ENCODE measurements at places on chromosomes 2 and 18. TPM values are rescaled to one million over a fixed set of nuclear protein-coding genes. Genes with fewer than 3 reads are reported as not detected.

GRCh38 chr2:240645801-240646175 lies 20.5 kb downstream of the GPR35 start:
- DNase-seq, result peak; percentile 53

The DCDC2C gene
- total RNA-seq, result not detected

GRCh38 chr2:230128623-230129342 lies 60.1 kb upstream of the SLC16A14 start:
- DNase-seq, result no peak

DNA sequence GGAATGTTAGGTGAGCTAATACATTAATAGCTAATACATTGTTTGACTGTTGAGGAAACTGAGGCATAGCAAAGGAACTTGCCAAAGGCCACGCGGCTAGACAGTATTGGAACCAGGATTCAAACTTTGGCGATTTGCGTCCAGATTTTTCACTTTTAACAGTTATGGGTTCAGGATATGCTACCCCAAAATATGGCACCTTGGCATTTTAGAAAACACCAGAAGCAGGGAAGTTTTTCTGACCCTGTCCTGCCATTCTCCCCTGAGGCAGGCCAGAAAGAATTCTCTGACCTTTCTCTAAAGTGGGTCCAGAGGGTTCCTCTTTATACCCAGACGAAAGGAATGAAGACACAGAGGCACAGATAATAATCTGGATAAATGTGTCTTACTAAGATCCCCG lies 166.9 kb downstream of the MYCN start:
- no peak for DNase-seq

DNA sequence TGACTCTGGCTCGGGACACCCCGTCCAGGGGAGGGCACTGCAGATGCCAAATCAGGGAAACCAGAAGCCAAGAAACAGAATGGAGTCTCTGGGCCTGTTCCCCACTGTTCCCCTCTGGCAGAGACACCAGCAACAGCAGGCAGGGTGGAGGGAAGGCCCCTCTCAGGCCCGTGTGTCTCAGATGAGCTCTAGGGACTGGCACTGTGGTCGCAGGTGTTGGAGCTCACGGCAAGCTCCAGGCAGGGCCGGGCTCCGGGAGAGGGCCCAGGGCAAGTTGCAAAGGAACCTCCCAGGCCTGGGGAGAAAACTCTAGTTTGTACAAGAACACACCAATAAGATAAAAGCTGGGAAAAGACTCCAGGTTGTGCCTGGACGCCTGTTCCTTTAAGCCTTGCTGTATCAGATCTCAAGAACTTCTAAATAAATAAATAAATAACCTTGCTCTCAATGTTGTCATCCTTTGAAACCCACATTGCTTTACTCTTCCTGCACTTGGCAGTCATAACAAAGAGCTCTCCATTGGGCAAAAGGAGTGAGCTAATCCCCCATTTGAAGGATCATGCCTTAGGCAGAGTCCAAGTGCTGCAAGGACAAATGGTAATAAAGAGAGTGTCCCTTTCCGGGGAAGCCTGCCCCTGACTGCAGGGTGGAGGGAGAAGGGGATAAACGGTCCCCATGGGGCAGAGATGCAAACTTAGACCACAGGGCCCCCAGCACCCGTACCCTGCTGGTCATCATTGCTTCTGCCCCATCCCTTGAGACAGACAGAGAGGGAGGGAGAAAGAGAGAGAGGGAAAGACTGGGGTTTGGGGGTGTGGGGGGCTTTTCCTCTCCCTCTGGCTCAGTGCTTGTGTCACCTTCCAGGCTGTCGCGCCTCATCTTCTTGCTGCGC lies 33.3 kb downstream of the CNGA3 start:
- peak; percentile 70 for DNase-seq

DNA sequence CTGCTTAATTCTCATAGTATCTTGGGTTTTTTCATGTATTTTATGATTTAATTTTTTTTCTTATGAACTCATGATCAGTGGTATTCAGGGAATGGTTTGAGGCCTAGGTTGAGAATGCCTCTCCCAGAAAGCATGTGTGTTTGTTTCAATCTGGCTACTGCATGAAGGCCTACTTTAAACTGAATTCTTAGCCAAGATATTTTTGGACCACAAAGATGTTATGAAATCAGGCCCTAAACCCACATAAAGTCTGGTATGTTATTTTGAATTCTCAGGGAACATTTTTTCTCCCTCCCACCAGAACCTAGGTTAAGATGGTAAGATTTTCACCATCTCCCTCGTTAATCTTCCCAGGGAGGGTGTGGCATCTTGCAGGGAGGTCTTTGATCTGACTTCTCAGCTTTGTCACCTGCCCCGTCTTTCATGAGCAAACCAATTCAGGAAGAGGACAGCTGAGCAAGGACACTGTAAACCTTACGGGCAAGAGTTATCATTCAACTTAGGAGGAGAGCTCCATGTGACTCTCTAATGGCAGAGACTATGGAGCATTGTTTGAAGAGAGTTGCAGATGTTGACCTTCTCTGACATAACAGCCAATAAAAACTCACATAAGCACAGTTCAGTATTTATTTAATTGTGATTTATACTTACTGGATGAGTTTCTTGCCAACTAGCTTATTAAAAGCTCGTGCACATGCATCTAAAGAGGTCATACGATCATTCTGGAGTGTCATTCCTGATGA lies 21.3 kb upstream of the ACKR3 start:
- no peak for DNase-seq

DNA sequence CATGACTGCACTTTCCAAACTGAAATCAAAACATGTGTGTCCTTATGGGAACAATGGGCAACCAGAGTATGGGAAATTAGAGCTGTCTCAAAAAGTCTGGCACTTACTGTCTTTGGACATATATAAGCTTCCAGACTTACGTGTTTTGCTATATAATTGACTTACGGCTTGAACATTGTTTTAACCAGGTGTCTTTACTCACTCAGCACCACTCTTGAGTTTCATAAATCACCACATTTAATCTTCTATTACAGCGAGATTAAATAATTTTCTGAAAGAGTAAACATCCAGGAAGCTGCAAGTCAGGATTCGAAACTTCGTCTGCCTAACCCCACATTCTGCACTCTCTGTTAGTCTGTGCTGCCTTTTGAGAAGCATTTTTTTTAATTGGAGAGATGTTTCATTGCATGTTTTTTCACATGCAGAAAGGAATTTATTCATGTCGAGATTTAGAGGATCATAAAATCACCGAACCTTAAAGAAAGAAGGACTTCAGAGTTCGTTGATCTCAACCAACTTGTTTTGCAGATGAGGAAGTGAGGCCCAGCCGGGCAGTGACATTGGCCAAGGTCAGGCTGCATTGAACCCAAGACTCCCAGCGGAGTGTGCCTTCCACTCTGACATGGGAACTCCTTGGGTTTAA lies 137.3 kb downstream of the SETBP1 start:
- no peak for DNase-seq

GRCh38 chr2:169746240-169746639 lies 12.6 kb downstream of the KLHL23 start:
- DNase-seq, result no peak

DNA sequence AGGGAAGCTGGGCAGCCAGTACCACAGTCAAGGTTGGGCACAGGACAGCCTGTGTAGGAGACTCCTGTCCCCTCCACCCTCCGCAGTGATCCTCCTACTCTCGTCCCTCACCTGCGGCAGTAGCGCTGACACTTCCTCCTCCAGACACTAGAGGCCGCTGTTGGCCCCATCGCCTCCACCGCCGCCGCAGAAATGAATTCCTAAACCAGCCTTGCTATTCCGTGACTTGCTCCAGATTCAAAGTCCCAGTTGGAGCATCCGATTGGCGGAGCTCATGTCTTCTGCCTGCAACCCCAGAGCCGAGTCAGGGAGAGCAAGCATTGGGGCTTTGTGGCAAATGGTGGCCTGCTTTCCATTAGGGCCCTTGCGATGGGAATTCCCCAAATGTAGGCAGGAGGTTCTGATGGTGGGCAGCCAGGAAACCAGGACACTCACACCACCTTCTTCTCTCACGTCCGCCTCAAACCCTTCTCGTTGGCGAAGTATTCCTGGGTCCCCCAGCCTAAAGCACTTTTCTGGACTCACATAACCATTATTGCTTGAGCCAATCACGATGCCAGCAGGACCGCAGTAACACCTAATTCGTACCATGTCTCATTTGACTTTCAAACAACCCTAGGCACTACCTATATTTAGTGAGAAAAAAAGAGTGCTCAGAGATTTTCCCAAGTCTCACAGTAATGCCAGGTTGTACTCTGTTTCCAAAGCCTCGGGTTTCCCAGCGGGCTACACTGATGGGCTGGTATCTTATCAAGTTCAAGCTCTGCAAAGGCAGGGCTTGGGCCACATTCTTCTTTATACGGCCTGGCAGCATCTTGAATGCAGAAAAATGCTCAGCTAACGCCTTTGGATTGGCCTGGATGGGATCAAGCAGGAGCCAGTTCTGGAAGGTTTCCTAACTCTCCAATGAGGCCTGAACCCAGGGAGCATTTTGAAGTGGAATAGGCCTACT lies 1.2 kb upstream of the DNAJB2 start:
- DNase-seq, result peak; percentile 97

DNA sequence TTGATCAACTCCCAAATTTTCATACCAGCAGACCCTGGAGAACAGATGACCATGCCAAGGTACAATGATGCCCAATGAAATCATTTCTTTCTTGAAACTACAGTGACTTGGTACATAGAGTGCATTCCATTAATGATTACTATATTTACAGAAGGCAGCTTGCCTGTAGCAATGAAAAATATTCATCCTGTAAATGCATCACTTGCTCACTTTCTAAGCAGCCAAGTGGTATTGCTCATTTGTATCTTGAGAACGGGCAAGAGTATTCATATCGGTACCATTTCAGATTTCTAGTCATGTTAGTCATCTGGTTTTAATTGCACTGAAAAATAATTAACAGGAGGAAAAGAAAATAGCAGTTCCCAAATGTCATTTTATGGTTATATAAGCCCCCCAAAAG lies 59.6 kb downstream of the VIL1 start:
- DNase-seq, result no peak

The VWA3B gene
- not detected for total RNA-seq

DNA sequence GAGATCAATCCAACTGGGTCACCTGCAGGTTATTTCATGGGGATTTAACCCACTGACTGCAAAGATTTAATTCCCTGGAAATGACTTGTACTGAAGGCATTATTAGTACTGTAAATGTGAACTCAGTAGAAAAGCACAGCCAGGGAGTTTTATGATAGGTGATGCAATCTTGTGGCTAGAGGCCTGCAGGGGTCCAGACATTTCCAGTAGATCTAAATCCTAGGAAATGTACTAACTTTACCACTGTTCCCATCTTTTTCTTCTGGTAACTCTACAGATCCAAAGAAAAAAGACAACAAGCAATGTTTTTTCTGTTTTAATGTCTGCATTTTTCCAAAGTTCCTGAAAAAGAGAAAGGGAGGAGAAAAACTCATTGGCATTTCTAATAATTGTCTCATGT lies 500.1 kb downstream of the ARHGAP15 start:
- DNase-seq, result no peak

- DNase-seq, result no peak
Measured at GRCh38 chr18:45715212-45715780, 8.7 kb upstream of the SLC14A1 start.

DNA sequence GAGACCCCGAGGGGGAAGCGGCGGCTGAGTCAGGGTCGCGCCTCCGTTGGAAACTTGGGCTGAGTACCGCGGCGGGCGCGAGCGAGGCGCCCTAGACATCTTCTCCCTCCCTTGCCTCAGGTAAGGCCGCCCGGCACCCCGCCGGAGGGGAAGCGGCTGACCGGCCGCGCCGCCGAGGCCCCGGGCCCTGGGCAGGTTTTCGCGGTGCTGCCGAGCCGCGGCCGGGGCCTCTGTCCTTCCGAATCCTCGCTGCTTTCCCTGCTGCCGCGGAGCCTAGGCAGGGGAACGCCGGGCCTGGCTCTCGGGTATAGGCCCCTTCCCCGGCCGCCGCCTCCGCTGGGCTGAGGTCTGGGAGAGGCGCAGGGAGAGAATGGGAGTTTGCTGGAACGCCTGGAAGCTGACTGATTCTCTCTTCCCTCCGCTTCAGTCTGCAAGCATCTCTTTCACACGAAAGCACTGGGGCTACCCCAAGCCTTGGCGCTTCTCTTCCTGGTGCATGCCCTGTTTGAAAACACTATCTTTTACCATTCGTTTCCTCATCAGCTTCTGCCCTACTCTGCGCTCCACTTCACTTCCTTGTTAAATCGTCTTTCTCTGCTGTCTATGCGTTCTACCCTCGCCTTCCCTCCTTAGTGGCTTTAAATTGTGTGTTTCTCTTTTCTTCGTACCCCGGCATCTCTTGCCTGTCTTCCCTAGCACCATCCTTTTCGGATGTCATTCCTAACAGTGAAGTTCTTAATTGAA lies 652 bp downstream of the PPM1B start:
- no peak for DNase-seq

DNA sequence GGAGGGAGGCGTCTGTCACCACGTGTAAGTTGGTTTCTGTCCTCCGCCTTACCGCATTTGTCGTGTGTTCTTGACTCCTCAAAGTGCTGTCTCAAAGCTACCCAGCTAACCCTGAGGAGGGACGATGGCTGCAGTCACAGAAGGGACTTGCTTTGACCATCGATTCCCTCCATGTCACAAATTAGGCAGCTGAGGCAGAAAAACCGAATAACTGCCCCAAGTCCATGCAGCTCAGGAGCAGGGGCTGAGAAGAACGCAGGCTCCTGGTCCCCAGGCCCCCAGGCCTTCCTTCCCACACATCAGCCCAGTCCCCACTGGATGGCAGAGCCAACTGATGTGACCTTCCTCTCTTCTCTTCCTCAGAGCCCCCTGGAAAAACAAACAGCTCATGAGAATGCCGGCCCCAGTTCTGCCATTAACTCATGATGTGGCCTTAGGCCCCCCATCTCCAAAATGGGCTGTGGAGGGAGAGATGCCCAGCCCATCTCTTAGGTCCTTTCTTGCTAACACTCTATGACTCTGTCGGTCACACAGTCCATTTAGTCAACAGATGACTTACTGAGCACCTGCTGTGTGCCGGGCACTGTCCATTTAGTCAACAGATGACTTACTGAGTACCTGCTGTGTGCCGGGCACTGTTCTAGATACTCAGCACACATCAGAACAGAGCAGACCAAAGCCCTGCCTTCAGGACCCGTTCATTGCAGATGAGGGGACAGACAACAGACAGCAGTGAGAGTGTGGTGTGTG lies 19.6 kb downstream of the MTERF4 start:
- DNase-seq, result no peak

DNA sequence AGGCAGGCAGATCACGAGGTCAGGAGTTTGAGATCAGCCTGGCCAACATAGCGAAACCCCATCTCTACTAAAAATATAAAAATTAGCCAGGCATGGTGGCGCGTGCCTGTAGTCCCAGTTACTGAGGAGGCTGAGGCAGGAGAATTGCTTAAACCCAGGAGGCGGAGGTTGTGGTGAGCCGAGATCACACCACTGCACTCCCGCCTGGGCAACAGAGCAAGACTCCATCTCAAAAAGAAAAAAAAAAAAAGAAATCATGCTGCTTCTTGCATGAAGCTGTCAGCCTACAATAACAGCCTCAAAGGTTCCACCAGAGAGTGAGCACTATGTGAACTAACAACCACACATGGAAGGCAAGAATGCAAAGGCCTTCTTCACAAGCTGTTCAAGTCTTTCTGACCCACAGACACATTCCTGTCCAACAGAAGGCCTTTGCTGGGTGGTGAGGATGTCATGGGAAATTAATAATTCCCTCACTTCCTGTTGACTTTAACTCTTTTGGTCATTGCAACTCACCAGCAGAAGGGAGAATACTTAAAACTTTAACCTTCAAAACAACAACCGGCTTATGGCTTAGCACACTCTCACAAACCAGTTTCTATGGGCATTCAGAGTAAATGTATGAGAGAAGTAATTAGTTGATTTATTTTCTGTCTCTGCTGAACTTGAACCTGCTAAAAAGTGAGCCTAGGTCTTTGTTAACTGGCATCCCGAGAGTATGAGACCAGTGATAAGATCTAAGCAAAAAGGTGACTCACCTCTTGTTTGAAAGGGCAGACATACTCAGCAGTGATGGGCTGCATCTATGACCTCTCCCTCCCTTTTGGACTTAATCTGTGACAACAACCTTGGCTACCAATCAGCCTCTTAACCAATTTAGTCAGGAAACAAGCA lies 11.8 kb downstream of the PLEKHM3 start:
- no peak for DNase-seq
